ENCODE measurements at places on chromosomes 2 and 18.

GRCh38 chr18:22473366-22473765 lies 55.7 kb upstream of the CTAGE1 start:
- no peak for DNase-seq

- no peak for DNase-seq
Observed at GRCh38 chr2:241734208-241734466, 293 bp upstream of the D2HGDH start.

DNA sequence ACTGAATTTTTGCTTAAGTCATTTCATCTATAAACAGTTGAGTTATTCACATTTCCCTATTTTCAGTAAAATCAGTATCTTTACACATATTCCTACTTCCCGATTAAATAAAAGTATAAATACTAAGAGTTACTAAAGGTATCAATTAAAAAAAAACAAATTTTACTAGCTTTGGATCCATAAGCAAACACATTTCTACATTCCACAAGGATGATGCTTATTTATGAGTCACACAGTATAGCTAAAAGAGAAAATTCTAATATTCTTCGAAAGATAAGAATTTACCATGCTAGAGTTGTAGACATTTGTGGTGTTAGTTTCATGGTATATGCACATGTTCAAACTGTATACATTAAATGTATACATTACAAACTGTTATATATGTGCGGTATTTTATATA lies 23.7 kb downstream of the PGAP1 start:
- no peak for DNase-seq

DNA sequence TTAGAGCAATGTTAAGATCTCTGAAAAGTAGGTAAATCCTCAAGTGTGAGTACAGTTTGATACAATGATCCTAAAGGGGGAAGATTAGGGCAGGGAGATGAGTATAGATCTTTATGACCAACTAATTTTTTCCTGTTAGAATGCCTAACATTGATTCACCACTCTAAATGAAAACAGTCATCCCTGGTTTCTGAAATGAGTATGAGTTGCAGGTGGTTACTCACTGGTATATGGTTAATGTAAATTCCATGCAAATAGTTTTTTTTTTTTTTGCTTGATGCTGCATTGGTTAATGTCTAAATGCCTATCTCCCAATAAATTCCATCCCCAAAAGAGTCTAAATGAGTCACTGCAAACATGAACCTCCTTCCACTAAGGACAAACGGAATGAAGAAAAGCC lies 55.0 kb upstream of the SERPINB2 start:
- no peak for DNase-seq

DNA sequence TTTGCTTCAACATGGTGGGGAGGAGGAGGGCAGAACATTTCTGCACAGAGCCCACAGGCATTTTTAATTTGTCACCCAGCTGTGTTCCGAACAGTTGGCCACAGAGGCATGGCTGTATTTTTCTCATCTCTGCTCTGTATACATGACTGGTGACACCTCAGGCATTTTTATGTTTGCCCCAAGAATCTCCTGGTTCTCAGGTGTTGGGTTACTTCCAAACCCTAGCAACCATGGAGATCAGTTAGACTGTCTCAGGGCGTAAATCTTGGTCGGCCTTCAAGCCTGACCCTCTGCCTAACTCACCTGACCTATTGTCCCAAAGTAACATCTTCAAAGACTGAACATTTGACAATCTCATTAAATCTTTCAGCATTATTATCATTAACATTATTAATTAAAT lies 100.0 kb downstream of the ABCA12 start:
- no peak for DNase-seq
